ENCODE measurements at places on chromosomes 11 and 22. TPM values are rescaled to one million over a fixed set of nuclear protein-coding genes. Genes with fewer than 3 reads are reported as not detected.

The CALCA gene
- total RNA-seq: not detected

The SHISAL1 gene
- total RNA-seq: 2.2 TPM

The GAL gene
- total RNA-seq: 32.2 TPM

The ZP1 gene
- not detected for total RNA-seq

The OR2AG1 gene
- total RNA-seq: not detected

The LARGE2 gene
- 18.4 TPM for total RNA-seq

The TECTA gene
- 0.11 TPM for total RNA-seq

The PDGFB gene
- 29.7 TPM for total RNA-seq

The MRGPRE gene
- not detected for total RNA-seq

The MMP1 gene
- 6.5 TPM for total RNA-seq

The CELF1 gene
- total RNA-seq: 92.7 TPM

The ART5 gene
- total RNA-seq: not detected

The PANX3 gene
- not detected for total RNA-seq

The OR8U1 gene
- not detected for total RNA-seq

The IL10RA gene
- total RNA-seq: not detected

The TRPC6 gene
- total RNA-seq: not detected

The FGF4 gene
- total RNA-seq: not detected

The PNPLA3 gene
- 0.29 TPM for total RNA-seq

The MRPL21 gene
- 230 TPM for total RNA-seq

The RANGAP1 gene
- total RNA-seq: 99.0 TPM

The SLC37A2 gene
- total RNA-seq: 9.0 TPM

The OR52B6 gene
- total RNA-seq: not detected

The NRGN gene
- total RNA-seq: 20.3 TPM

The ZNF214 gene
- 0.58 TPM for total RNA-seq

The DDX17 gene
- total RNA-seq: 333 TPM

The DEPDC5 gene
- 7.9 TPM for total RNA-seq

The SLC22A12 gene
- total RNA-seq: not detected

The CCDC87 gene
- total RNA-seq: not detected
